ENCODE measurements at places on chromosomes 2 and 18.

GRCh38 chr2:30232801-30233130 lies 1.4 kb downstream of the LBH start:
- DNase-seq: peak; percentile 32

GRCh38 chr18:62187543-62188510 lies 772 bp downstream of the RELCH start:
- peak; percentile 4 for DNase-seq

GRCh38 chr2:172053486-172053885 lies 31.8 kb upstream of the DLX1 start:
- DNase-seq: no peak

GRCh38 chr18:3248658-3249359 lies 1.2 kb downstream of the MYL12A start:
- DNase-seq: no peak

DNA sequence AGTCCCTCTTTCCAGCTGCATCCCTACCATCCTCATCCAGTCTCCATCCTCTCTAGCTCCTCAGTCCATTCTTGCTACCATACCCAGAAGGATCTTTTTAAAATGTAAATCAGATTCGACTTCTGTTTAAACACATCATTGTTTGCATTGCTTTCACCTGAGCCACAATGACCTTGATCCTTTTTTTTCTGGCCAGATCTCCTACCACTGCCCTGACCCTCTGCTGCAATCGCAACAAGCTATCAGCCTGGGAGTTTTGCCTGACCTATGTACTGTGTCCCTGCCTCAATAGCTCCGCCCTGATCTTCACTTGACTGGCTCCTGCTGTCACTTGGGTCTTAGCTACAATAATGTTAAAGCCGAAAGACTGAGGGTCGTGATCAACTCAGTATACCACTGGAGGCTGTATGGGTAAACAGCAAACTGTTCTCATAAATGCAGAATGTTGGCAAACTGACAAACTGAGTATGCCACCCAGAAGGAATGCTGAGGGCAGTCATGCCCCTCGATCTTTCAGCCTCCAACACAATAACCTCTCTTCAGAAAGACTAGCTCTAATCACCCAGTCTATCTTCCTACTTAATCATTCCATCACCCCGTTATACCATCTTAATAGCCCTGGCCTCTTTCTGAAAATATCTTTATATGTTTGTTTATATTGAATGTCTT lies 2.6 kb upstream of the RBM43 start:
- DNase-seq: no peak

- no peak for DNase-seq
These were observed 954.3 kb upstream of the ACVR2A start for GRCh38 chr2:146890491-146890890.

- no peak for DNase-seq
These were observed 133.5 kb downstream of the MBP start for GRCh38 chr18:76999077-76999476.

GRCh38 chr18:54947091-54947490 lies 12.2 kb downstream of the CCDC68 start:
- no peak for DNase-seq

- no peak for DNase-seq
These were observed 693.9 kb downstream of the SATB2 start for GRCh38 chr2:198763793-198764192.

- no peak for DNase-seq
These were observed 187.9 kb upstream of the ZEB2 start for GRCh38 chr2:144707736-144708326.

GRCh38 chr2:21043744-21044532 lies at the start of gene APOB:
Gene APOB (minus strand): TSS chr2:21044073. CDS start chr2:21043945, 128 bp downstream.
- DNase-seq: no peak

GRCh38 chr2:113720167-113720566 lies 36.3 kb downstream of the SLC35F5 start:
- DNase-seq: no peak

DNA sequence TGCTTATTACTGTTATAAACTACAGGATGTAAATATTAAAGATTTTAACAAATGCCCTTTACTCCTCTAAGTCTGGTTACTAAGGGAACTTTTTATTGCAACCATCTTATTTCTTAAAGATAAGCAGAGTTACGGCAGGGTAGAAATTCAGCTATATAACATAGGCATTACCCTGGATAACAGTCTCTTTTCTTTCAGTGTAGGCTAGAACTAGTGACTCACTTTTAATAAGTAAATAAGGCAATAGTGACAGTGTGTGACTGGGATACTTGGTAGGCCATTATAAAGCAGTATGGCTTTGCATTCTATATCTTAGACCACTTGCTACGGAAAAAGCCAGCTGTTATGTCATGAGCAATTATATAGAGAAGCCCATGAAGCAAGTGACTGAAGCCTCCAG lies 1041.0 kb upstream of the NRXN1 start:
- DNase-seq: no peak

DNA sequence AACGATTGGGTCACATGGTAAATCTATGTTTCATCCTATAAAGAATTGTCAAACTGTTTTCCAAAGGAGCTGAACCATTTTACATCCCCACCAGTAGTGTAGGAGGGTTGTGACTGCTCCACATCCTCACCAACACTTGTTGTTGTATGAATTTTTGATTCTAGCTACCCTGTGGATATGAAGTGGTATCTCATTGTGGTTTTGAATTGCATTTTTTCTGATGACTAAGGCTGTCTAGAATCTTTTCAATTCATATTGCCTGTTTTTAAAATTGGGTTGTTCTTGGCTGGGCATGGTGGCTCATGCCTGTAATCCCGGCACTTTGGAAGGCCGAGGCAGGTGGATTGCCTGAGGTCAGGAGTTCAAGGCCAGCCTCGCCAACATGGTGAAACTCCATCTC lies 44.5 kb downstream of the TXNL1 start:
- DNase-seq: no peak

GRCh38 chr2:221574231-221574570 lies 2.1 kb upstream of the EPHA4 start:
- DNase-seq: no peak

GRCh38 chr2:4465671-4466070 lies 762.3 kb downstream of the DCDC2C start:
- DNase-seq: no peak

DNA sequence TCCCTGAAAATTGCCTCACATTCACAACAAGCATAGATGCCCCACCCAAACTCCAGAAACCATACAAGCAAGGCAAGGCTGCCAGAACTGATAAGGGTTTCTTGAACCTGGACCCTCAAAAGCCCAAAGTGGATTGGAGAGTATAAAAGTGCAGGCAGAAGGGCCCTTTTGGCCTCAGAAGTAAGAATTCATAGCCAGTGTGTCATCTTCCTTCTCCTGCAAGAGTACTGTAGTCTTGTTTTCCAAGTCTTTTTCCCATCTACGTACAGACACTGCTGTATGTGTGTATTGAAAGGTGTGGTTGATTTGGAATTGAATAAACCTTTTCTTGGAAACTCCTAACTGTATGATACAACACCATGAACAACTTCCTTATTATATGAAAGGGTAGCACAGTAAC lies 46.8 kb downstream of the ZC3H15 start:
- DNase-seq: no peak

DNA sequence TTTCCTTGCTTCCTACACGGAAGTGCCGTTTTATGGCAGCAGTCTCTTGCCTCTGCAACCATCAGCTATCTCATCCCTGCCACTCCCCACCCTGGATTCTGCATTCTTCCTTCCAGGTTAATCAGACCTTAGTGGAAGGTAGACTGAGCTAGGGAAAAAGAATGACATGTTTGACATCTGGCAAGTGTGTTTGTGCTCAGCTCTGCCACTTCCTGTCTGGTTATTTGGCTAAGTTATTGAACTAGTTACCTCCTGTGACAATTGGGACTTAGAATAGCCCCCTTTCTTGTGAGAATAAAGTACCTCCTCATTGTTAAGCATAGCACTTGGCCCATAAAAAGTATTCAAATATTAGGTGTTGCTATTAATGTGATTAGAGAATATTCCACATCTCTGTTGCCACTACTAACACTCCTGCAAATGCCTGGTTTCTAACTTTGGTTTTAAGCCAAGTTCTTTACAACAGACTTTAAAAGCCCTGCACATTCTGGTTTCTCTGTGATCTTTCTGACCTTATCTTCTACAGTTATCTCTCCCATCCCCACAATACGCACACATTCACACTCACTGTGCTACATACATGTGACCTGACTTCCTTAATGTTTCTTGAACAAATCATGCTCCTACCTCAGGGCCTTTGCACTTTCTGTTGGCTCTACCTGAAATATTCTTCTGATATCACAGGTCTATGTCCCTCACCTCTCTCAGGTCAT lies 10.8 kb upstream of the MAPRE2 start:
- no peak for DNase-seq

DNA sequence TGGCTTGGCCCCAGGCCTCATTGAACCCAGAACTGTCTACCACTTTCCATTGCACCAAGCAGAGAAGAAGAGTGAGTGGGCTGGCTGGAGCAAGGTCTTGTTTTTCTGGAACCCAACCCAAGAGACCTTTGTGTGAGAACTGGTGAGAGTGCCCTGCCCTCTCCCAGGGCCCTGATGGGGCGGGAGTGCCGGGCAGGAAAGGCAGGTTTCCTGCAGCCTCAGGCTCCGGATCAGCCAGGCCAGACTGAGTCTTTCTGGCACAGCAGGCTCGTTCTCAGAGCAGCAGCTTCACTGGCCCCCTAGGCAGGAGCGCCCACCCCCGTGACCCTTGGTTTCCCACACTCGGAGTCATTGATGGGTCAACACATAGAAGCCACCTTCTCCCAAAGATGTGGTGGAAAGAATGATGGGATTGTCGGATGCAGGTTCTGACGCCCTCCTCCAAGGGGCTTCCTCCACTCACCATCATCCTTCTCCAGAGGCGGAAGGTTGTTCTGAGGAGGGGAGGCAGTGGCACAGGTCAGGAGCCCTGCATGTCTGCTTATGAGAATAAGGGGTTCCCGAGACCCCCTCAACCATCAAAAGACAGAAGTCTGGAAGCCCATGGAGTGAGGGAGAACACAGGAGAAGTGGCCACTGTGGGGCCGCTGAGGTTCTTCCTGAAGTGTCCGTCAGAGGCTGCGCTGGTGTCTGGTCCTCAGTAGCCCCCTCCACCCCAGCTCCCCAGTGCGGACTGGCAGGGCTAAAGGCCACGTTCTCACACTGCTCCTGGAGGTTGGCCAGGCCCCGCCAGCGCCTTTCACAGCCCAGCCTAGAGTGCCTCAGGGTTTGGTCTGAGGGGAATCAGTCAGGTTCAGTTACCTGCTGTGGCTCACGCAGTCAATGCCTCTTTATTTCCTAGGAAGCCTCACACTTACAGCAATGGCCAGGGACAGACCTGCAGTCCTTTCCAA lies 62.8 kb upstream of the LAPTM4A start:
- DNase-seq: no peak

DNA sequence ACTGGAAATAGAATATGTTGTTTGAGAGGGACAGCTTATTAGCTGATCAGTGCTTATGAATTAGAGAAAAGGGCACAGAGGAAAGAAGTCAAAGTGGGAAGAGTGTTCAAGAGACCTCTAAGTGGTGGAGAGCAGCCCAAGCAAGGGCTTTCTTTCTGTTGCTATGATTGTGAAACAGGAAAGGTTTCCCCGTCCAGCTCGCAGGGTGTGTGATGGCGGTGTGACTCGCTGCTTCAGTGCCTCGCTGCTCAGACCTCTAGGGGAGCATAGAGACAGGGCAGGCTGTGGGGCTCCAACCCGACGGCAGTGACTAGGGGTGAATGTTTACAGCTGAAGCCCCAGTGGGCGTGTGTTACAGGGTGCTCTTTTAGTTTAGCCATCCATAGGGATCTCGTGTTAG lies 166.5 kb upstream of the COPS8 start:
- no peak for DNase-seq

- DNase-seq: no peak
These were observed 102.0 kb upstream of the CXCR4 start for GRCh38 chr2:136219963-136220362.

DNA sequence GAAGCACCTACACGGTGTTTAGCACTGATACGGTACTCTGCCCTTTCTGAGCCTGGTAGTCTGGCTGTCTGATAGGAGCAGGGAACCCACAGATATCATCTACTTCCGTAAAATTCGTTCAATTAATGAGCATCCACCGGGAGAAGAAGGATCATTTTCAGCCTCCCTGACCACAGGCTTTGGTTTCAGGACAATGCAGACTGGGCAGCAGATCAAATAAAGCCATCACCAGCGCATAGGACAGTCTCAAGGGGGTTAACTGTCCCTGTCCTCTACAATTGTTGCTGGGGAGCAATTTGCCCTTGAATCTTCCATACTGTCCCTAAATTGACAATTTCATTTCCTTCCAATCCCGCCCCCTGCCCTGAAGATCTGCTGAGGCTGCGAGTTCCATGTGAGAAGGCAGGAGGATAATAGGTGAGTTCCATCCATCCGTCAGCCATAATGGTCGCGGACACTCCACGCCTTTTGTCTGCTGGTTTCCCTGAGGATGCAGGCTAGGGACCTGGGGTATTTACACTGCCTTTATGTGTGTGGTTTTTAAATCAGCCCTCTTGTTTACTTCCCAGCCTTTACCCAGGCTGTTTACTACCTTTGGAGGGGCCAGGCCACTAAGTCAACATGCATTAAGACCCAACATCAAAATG lies 110.0 kb downstream of the MYCN start:
- DNase-seq: no peak

GRCh38 chr2:169713331-169713730 lies 19.1 kb downstream of the PHOSPHO2 start:
- DNase-seq: no peak

GRCh38 chr18:3260995-3261372 lies 949 bp upstream of the MYL12B start:
- DNase-seq: no peak

DNA sequence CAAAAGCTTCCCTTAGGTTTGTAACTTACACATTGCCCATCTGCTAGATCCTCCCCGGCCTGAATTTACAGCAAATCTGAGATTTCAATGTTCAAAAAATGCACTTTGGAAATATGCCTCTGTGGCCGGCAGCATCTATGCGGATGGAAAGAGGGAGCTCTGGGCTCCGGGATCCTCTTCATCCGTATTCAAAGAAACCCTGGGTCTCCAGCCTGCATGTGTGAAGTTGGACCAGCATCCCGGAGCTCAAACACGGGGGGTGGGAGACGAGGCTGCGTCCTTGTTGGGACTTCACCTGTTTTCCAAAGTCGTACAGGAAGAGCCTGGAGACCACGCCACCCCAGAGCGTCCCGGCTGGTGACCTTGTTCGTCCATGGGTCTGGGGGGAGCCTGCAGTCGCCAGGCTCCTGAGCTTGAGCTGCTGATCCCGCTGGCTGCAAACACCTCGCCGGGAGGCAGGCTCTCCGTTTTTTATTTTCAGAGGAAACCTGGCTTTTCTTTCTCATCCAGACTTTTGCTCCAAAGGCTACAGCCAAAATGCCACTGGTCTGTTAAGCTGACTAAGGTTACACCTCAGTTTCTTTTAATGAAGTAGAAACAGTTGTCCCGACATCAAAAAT lies 77.4 kb downstream of the PTGR3 start:
- DNase-seq: no peak

- no peak for DNase-seq
These were observed 169.2 kb upstream of the SMAD2 start for GRCh38 chr18:48099481-48100164.

DNA sequence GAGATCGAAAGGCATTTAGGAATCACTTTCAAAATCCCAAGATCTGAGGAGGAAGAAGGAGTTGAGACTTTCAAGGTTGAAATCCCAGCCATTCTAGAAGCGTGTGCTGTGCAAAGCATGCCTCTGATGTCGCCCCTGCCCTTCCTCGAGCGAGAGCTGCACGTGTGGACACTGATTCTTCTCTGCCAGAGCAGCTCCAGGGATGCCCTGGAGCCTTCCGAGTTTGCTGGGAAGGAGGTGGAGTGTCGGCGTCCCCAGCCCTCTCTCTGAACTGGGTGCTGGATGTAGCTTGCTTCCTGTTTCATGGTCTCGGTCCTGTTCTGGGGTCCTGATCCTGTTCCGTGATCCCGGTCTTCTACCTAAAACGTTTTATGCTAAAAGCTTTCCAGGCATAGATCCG lies 76.1 kb downstream of the TWIST2 start:
- no peak for DNase-seq

- DNase-seq: no peak
These were observed 38.2 kb upstream of the LYPD6B start for GRCh38 chr2:149000158-149000938.
